ENCODE measurements at places on chromosomes 5 and 9.
A peak's percentile ranks its signal among the peaks of the same experiment; 100 is the strongest.

- no peak for DNase-seq
Measured at GRCh38 chr9:76900884-76901440, 5.0 kb downstream of the PRUNE2 start.

GRCh38 chr9:69573651-69574050 is 98.5 kb downstream of the APBA1 start:
- DNase-seq, result peak; percentile 62

DNA sequence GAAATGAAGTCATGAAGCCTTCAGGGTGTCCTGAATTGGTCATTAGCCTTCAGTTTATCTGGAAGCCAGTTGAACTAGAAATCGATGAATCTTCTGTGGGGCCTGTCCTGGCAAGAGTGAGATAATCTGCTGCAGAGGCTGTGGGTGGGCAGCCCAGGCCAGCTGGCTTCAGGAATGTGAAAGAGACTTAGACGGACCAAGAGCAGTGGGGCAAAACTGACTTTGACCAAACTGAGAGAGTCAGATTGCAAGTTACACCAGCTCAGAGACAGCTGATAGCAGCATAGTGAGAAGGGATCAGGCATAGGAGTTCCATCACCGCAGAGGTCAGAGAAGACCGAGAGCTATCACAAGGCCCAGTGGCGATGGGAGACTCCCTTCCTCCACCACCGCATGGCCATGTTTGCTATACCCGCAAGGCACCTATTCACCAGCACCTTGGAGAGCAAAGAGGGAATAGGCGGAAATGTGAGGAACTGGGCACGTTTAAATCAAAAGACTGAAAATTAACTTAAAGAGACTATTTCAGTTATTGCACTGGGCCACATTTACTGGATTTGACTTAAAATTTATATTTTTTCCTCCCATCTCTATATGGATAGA is 50.0 kb upstream of the GLIS3 start:
- no peak for DNase-seq

DNA sequence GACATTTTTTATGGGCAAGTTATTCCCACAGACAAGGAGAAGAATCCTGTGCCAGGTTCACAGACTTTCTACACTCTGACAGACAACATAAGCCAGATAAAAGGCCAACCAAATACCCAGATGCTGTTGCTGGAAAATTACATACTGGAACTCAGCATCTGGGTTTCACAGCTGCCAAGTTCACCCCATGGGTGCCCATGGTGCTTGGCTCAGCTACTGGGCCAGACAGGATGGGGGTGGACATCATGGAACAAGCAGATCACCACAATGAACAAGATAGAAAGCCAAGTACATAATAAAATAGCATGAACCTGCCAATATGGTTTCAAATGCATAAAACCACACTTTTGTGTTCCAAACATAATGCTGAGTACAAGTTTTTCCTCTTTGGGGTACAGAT is 999.8 kb downstream of the NR2F1-AS1 start:
- DNase-seq, result no peak

DNA sequence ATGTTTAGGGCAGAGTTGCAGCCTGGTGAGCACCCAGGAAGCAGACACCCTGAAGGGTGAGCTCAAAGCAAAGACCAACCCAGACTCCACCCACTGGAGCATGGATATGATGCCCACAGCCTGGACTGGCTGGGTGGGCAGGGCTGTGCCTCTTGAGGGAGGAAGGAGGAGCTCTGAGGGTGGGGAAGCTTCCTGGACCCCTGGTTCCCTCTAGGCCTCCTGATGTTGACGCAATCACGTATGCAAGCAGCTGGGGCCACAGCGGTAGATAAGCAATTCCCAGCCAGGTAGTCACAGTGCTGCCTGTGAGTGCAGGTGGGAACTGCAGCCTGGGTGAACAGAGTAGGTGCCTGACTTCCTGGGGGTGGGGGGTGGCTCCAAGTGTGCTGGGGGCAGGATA is 271.5 kb downstream of the CDK5RAP2 start:
- no peak for DNase-seq

DNA sequence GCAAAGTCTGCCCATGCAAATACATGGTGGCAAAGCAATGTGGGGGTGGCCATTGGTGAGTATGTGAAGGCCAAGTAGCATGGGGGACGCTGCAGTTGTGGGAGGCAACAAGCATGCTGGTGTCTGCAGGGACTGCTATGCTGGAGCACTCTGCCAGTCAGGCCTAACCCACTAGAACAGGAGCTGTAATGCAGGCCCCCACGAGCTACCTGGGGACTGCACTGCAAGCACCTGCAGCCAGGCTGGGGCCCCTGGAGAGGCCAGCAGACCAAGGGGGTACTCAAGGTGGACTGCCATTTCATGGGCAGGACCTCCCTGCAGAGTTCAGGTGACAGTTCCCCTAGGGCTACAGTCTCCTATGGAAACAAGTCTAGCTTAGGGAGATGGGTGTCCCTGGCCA is 183.8 kb upstream of the PDE4D start:
- no peak for DNase-seq
